ENCODE measurements at places on chromosomes 3 and 15.

DNA sequence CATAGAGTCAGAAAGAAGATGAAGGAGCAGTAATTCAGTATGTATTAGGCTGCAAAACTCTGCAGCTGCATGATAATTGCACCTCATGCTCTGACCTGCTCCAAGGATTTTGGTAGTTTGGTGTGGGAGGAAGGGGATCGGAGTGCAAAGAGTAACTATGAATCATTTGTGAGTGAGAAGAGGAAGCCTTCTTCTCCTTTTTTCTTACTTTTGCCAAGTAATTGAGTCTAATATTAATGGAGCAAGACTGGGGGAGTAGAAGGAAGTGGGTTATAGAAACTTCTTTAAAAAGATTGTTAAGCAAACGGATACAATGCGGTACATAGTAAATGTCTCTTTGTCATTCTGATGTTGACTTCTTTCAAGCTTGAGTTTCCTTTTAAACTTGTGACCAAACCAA, 276.5 kb downstream of the EDEM1 start:
- no peak for DNase-seq

DNA sequence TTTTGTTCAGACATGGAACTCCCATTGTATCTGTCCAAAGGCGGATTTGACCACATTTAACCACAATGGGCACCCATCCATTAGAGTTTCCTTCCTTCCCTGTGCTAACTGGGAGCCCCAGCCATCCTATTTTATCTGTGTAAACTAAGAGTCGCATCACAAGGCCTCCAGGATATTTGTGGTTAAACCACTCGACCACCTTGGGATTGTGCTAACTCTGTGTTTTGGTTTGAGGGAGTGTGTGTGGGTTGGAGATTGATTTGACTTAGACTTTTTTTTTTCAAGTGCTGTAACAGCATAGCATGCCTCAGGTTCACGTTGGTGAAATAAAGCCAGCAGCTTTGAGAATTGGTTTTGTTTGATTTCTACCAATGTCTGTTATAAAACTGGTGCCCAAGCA, 100.4 kb upstream of the TP63 start:
- no peak for DNase-seq

- peak; percentile 39 for DNase-seq
These were observed 4.2 kb upstream of the WNT5A start for GRCh38 chr3:55491296-55491816.

DNA sequence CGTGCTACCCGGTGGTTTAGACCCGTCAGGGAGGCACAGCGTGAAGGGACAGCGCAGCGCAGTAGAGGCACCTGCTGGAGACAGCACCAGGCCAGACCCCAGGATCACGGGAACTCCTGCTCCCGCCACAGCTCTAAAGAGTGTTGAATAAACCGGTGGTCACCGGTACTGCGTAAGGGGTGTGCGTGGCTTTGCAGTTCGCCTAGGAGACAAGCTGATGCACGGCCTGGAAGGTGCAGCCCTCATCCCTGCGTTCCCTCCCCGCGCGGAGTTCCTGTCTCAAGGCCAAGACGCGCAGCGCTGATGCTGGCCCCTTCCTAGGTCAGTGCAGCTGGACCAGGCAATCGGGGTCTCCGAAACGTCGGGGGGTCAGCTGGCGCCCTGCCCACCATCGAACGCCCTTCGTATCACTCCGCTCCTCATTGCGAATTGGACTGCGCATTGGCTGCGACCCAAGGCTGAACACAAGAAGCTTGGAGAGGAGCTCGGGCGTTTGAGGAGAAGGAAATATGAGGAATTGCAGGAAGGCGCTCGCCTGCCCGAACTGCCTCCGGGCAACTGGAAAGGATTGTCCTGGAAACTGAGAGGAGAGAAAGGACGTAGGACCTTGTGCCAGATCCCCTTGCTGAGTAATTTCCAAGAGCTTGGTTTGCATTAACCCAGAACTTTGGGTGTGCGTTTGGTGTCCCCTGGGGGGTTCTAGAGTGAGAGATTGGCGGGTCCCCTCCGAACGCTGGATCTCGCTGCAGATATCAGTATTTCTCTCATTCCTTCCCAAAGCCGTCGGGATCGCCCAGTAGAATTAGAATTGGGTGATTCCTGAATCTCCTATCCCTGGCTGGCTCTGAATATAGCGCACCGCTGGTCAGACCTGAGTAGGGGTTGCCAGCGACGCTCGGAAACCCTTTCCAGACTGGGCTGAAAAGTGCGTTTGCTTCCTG, 2.3 kb upstream of the SOX14 start:
- no peak for DNase-seq

DNA sequence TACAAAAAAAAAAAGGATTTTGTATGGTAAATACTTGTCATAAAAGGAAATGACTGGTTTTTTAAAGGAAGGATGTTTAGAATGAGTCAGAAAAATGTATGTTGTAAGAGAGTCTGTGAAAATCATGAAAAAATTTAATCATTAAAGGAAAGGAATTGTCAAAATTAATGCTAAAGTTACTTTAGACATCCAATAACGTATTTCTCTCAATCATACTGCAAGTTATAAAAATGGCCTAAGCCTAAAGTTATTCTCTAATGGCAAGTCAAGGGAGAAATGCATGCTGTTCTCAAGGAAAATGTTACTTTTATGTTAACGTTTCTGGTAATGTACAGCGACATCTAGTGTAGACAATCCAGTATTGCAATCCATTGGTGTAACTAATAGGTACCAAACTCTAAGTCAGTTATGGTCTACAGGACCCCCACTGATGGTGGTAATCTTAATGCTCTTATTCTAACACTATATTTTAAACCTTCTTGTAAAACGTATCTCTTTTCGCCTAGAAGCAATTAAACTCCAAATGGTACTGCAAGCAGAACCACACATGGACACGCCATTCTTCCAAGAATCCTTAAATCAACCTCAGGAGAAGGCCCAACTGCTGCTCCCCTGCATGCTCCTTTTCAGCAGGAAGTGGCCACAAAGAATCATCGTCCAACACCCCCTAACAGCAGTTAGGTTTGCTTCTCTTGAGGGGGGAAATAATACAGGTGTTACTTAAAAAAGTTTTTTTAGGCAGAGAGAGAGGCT, 35.2 kb downstream of the NCEH1 start:
- peak; percentile 29 for DNase-seq

DNA sequence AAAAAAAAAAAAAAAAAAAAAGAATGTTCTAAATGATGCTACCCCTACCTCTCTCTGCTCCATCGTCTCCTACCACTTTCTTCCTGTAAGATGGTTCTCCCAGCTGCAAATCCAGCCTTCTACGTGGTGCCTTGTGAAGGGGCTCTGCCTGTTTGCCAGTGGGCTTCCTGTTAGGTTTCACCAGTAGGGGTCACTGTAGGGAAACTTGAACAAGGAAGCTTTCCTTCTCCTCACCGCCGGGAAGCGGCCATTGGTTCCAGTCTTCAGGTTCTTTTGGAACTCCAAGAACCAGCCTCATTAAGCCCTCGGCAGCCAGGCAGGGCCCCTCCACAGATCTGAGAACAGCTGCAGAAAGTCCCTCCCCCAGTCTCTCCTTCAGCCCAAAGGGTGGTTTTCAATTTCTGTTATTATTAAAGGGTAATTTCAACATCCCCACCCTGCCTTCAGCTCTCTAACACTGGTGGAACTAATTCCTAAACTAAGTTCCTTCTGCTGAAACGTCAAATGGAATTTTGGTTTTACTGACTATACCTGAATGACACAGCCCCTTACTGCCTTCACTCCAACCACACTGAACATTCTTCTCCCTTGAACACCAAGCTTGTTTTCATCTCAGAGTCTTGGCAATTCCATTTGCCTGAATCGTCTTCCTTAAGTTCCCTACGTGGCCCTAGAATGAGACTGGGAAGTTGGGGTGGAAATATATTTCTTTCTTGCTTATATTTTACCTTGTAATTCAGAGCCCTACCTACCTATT, 13.5 kb downstream of the MCCC1 start:
- no peak for DNase-seq

DNA sequence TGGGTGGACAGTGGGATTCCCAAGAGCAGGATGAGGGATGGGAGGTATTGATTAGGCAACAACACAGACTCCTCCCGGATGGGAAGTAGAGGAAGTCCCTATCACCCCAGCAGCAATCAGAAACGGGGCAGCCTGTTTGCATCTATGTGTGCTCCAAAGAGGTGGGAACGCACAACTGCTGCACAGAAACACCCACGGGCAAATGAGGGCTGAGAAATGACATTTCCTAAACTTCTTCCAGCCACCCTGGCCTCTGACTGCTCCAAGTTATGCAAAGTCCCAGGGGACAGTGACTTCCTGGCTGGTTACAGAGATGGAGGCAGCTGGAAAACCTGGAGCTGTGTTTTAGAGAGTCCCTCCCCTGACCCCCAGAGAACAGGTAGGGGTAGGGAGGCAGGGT, 42.6 kb downstream of the HCN4 start:
- DNase-seq, result no peak

- peak; percentile 87 for DNase-seq
These were observed 27.9 kb downstream of the TP53BP1 start for GRCh38 chr15:43465100-43465499.

DNA sequence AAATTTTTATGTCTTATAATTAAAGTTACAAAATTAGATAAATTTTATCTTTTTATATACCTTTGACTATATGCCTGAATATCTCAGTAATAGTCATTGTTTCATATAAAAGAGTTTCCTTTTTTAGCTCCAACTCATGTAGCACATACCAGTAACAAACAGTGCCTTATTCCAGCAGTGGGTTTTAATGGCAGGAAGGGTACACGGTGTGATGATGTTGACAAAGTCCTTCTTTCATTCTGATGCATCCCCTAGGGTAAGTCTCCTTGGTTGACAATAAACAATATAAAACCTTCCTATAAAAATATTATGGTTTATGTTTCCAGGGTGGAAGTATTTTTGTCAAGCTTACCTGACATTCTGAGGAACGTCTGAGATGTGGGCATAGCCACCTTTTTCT, 77.2 kb upstream of the FGF12 start:
- DNase-seq, result no peak

DNA sequence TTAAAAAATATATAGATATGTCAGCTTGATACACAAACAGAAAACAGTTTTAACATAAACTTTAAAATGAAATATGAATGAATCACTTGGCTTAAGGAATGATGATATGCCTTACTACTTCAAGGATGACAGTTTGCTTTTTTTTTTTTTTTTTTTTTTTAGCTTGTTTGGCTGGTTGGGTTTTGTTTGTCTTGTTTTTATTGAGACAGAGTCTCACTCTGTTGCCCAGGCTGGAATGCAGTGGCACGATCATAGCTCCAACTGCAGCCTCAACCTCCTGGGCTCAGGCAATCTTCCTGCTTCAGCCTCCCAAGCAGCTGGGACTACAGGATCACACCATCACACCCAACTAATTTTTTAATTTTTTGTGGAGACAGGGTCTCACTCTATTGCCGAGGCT, 14.5 kb downstream of the LRRC2 start:
- peak; percentile 31 for DNase-seq

DNA sequence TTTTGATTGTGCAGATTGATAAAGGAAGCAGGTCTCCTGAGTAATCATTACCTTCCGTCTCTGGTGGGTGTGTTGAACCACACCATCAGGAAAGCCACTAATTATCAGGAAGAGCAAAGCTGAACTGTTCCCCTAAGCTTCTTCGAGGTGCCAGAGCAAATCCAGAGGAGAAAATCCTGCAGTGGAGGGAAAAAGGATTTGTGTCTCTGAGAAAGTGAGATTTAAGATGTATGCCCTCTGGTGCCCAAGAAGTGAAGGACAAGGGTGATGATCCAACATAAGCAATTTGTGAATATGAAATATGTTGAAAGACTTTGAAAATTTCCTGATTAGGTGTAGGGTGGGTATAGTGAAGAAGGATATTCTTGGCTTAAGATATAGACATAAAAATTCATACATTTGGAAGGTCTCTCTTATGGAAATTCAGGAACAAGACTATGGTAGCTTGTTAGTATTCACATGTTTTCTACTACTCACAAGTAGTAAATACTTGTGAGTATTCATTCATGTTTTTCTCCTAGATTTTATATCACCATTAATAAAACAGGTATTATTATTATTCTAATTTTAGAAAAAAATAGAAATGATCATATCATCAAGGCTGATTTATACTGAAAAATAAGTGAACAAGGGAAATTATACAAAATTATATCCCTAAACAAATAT, 34.8 kb downstream of the COMMD2 start:
- peak; percentile 78 for DNase-seq

- no peak for DNase-seq
These were observed 321.2 kb upstream of the AZI2 start for GRCh38 chr3:28669870-28670269.

DNA sequence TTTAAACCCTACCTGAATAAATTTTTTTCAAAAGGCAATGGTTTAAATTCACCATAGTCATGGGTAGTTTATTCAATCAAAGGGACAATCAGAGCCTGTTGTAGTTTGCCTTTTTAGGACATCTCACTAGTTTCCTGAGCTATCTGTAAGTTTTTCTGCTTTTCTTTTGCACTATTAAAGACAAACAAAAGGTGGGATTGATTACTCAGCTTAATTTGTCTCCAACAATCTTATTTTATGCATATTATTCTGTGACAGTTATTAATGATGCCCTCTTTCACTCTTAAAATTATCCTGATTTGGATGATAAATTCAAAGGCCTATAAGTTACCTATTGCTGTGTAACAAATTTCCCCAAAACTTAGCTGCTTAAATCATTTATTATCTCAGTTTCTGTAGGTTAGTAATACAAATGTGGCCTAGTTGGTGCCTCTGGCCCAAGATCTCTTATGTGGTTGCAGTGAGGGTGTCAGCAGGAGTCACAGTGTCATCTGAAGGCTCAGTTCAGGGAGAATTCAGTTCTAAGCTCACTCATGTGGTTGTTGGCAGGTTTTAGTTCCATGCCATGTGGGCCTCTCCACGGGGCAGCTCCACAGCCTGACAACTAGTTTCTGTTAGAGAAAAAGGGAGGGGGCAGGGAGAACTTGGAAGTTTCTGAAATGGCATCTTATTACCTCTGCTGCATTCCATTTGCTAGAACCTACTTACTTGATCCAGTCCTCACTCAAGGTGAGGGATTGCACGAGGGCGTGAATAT, 16.0 kb downstream of the ARMC8 start:
- no peak for DNase-seq

- no peak for DNase-seq
These were observed 275.0 kb upstream of the LYSMD4 start for GRCh38 chr15:100008258-100008657.

GRCh38 chr3:60755094-60755493, 496.2 kb downstream of the FHIT start:
- no peak for DNase-seq

- no peak for DNase-seq
These were observed 791.6 kb upstream of the ARRDC4 start for GRCh38 chr15:97168704-97169475.

GRCh38 chr3:18349197-18349798, 75.8 kb downstream of the SATB1 start:
- DNase-seq, result no peak

- DNase-seq, result peak; percentile 18
These were observed 137.0 kb upstream of the C2CD4B start for GRCh38 chr15:62301993-62302675.

- no peak for DNase-seq
These were observed 247.3 kb upstream of the SUCLG2 start for GRCh38 chr3:67901681-67902080.

GRCh38 chr15:89002281-89002761, 85.9 kb upstream of the ABHD2 start:
- peak; percentile 80 for DNase-seq

- no peak for DNase-seq
These were observed 7.4 kb downstream of the CHRD start for GRCh38 chr3:184387174-184387714.

All from fibroblast of gingiva (primary cell).